ENCODE measurements at places on chromosomes 1 and 21. TPM values are rescaled to one million over a fixed set of nuclear protein-coding genes. Genes with fewer than 3 reads are reported as not detected.
A peak's percentile ranks its signal among the peaks of the same experiment; 100 is the strongest.

GRCh38 chr1:230708631-230709580 is 5.0 kb downstream of the AGT start:
- no peaks in the 10 kb centered on the region for H3K4me1 ChIP-seq
- no peak for DNase-seq
- no peaks in the 10 kb centered on the region for H3K27me3 ChIP-seq
- H3K36me3 ChIP-seq = no peaks in the 10 kb centered on the region
- H3K27ac ChIP-seq = no peak overlapping the region

DNA sequence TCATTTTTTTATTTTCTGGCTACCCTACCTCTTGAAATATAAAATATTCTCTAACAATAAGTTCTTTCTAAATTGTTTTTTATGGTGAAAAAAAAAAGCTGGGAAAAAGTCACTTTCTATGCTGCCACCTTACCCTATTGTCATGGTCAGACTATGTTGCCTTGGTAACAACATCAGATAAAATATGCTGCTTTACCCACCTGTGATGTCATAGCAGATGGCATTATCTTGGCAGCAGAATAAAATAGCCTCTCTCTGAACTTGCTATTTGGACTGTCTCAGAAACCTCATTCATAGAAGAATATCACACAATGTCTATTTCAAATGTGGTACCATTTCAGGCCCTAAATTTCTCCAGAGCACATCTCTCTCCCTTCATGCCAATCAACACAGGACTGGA is 69.6 kb upstream of the SGIP1 start:
- no peaks in the 10 kb centered on the region for H3K27me3 ChIP-seq
- no peaks in the 10 kb centered on the region for H3K36me3 ChIP-seq
- no peak for DNase-seq
- peaks cover 12% of the 10 kb centered on the region for H3K4me1 ChIP-seq
- H3K27ac ChIP-seq = peak overlapping the region; percentile 49

TIE1 gene
- total RNA-seq = 562 TPM

BMP8B gene
- not detected for total RNA-seq

DNA sequence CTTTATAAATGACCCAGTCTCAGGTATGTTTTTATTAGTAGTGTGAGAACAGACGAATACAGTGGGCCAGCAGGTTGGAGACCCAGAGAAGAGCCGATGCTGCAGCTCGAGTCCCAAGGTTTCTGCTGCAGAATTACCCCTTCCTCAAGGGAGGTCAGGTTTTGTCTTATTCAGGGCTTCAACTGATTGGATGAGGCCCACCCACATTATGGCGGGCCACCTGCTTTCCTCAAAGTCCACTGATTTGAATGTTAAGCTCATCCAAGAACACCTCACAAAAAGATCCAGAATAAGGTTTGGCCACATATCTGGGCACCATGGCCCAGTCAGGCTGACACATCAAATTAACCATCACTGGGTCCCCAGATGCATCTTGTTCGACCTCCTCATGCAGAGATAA is 40.9 kb downstream of the FBXO2 start:
- H3K4me1 ChIP-seq = no peaks in the 10 kb centered on the region
- no peak overlapping the region for H3K27ac ChIP-seq
- DNase-seq = no peak
- H3K27me3 ChIP-seq = no peaks in the 10 kb centered on the region
- H3K36me3 ChIP-seq = no peaks in the 10 kb centered on the region
- no peak overlapping the region for H3K4me3 ChIP-seq

GRCh38 chr1:170240409-170240808 is 94.7 kb downstream of the NTMT2 start:
- no peak for DNase-seq
- H3K27me3 ChIP-seq = no peaks in the 10 kb centered on the region
- H3K27ac ChIP-seq = no peak overlapping the region
- no peaks in the 10 kb centered on the region for H3K4me1 ChIP-seq

DNA sequence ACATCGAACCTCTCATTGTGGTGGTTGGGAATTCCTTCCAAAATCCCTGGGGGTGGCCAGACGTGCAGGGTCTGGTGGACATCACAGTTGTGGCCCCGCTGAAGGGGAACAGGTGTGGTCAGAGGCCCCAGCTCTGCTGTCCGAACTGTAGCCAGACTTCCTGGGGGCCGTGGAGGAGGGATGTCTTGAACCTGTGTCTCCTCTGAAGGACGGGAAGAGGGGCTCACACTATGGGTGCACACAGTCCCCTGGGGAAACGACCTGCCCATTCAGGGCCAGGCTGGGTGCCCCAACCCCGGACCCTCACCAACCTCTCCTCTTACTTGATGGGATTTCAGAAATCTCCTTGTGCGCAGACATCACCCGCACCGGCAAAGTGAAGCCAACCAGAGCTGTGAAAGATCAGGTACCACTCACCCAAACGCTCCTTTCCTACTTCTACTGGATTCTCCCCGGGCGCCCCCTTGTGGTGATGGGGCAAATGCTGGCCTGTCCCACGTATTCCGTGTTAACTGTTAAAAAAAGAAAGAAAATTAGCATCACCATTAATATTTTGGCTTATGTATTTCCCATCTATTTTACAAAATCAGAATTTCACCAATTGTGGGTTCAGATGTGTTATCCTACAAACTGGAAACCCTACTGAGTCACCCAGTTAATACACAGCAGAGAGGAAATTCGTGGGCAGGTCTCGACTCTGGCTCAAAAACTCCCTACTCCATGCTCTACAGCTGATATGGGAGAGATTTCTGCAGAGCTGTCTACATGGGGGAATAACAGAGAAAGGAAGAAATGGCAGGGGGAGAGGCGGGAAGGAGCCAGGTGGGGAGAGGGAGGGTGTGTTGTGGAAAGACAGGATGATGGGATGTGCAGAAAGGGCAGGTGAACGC is 28.1 kb downstream of the PADI4 start:
- H3K27ac ChIP-seq = no peak overlapping the region
- no peaks in the 10 kb centered on the region for H3K27me3 ChIP-seq
- no peak overlapping the region for H3K4me3 ChIP-seq
- peak; percentile 33 for DNase-seq
- no peaks in the 10 kb centered on the region for H3K4me1 ChIP-seq

GRCh38 chr1:19151537-19151936 is 58.5 kb downstream of the UBR4 start:
- no peak overlapping the region for H3K27ac ChIP-seq
- H3K36me3 ChIP-seq = peaks cover 80% of the 10 kb centered on the region
- no peaks in the 10 kb centered on the region for H3K27me3 ChIP-seq

GRCh38 chr21:45747802-45748445 is 104.4 kb downstream of the PCBP3 start:
- H3K27ac ChIP-seq = no peak overlapping the region
- H3K36me3 ChIP-seq = no peaks in the 10 kb centered on the region
- no peaks in the 10 kb centered on the region for H3K27me3 ChIP-seq
- no peak for DNase-seq
- no peaks in the 10 kb centered on the region for H3K4me1 ChIP-seq

SELENOF gene
- total RNA-seq = 202 TPM

PROK1 gene
- not detected for total RNA-seq

DNA sequence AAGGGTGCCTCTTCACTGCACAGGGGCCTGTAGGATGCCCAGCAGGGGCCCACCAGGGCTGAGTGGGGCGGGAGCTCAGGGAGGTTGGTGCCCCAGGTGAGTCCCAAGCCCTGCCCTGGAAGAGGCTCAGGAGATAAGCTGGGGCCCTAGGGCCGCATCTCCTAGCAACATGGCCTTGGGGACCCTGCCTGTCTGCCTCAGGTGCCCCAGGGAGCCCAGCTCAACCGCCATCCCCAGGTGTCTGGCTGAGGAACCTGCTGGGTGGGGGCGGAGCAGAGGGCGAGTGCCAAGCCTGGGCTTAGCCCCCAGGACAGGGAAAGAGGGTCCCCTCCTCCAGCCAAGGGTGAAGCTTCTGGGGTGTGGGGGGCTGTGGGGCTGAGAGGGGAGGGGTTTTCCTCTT is 54.8 kb downstream of the FOXO6 start:
- peaks cover 9% of the 10 kb centered on the region for H3K4me1 ChIP-seq
- DNase-seq = no peak
- no peak overlapping the region for H3K27ac ChIP-seq
- H3K27me3 ChIP-seq = no peaks in the 10 kb centered on the region
- no peaks in the 10 kb centered on the region for H3K36me3 ChIP-seq

DNA sequence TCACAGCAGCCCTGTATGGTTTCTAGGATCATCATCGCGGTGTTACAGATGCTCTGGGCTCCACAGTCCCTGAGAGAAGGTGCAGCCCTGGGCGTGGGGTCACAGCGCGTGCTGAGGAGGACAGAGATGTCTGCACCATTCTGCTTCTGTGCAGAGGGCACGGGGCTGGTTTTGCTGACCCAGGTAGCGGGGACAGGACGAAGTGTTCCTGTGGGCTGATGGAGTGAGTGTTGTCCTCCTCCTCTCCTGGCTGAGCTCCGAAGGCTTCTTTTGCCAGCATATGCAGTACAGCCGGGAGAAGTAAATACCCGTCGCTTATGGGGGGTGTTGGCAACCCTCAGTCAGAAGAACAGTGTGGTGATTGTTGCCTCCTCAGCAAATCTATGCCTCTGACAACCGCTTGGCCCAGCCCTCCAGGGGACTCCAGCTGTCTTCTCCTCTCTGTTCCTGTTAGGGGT is 101.5 kb downstream of the DDX20 start:
- H3K36me3 ChIP-seq = no peaks in the 10 kb centered on the region
- no peaks in the 10 kb centered on the region for H3K27me3 ChIP-seq
- no peak overlapping the region for H3K4me3 ChIP-seq
- no peak for DNase-seq
- H3K4me1 ChIP-seq = no peaks in the 10 kb centered on the region

GRCh38 chr1:34050709-34051485 is 114.1 kb downstream of the CSMD2 start:
- no peak overlapping the region for H3K27ac ChIP-seq
- H3K4me1 ChIP-seq = no peaks in the 10 kb centered on the region
- H3K4me3 ChIP-seq = no peak overlapping the region
- H3K36me3 ChIP-seq = no peaks in the 10 kb centered on the region
- H3K27me3 ChIP-seq = no peaks in the 10 kb centered on the region

DNA sequence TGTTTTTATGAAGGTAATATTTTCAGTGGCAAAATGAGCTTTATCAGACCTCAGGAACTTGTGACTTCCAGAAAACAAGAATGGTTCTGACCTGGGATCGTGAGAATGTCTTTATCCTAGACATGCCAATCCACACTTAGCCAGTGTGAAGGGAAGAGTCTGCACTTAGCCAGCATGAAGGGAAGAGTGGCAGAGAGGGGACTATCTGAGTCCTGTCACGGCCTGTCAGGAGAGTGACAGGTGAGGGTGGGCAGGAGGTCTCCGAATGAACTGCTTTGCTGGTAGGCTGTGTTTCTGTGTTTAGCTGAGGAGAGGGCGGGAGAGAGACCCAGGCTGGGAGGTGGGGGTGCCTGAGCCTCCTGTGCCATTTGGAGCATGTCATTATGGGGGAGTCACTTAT is 173.1 kb downstream of the KIF26B start:
- no peaks in the 10 kb centered on the region for H3K4me1 ChIP-seq
- H3K4me3 ChIP-seq = no peak overlapping the region
- no peak for DNase-seq
- H3K27ac ChIP-seq = no peak overlapping the region
- H3K27me3 ChIP-seq = no peaks in the 10 kb centered on the region
- H3K36me3 ChIP-seq = no peaks in the 10 kb centered on the region

UQCRH gene
- 266 TPM for total RNA-seq

GRCh38 chr1:70899735-70900134 is 147.9 kb downstream of the PTGER3 start:
- H3K36me3 ChIP-seq = no peaks in the 10 kb centered on the region
- DNase-seq = no peak
- no peak overlapping the region for H3K4me3 ChIP-seq
- H3K27me3 ChIP-seq = no peaks in the 10 kb centered on the region
- H3K27ac ChIP-seq = no peak overlapping the region

DNA sequence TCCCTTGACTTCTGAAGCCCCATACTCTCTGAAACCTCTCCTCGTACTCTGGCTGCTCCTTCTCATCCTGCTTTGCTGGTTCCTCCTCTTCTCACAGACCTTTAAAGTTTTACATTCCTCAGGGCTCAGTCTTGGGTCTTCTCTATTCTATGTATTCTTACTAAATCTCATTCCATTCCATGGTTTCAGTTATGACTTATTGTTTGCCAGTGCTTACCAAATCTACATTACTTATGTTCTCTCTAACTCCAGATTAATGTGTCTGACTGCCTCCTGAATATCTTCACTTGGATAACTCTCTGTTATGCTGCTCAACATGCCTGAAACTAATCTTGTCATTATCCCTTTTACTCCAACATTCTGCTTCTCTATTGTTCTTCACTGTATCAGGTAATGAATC is 5.4 kb upstream of the SLC35D1 start:
- H3K4me3 ChIP-seq = no peak overlapping the region
- no peaks in the 10 kb centered on the region for H3K36me3 ChIP-seq
- peaks cover 3% of the 10 kb centered on the region for H3K4me1 ChIP-seq
- H3K27me3 ChIP-seq = no peaks in the 10 kb centered on the region

GRCh38 chr1:63713627-63714481 is 60.0 kb upstream of the ROR1 start:
- no peak for DNase-seq
- H3K4me3 ChIP-seq = no peak overlapping the region
- H3K27me3 ChIP-seq = no peaks in the 10 kb centered on the region
- no peaks in the 10 kb centered on the region for H3K36me3 ChIP-seq
- no peak overlapping the region for H3K27ac ChIP-seq

DNA sequence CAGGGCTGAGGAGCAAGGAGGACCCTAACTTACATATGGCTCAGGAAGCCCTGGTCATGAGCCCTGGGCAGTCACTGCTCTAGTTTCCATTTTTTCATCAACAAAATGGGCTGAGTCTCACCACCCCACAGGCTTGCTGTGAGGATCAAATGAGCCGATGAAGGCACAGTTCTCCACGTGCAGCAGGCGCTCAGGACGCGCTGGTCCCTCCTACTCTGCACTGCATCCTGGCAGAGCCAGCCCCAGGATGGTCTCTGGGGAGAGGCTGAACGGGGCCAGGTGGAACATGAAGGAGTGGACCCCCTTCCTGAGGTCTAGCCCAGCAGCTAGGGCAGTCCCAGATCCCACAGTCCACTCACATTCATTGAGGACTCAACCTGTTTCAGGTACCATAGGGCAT is 349.3 kb downstream of the PTPRU start:
- H3K27ac ChIP-seq = no peak overlapping the region
- H3K4me3 ChIP-seq = no peak overlapping the region
- no peaks in the 10 kb centered on the region for H3K36me3 ChIP-seq
- no peak for DNase-seq
- H3K4me1 ChIP-seq = no peaks in the 10 kb centered on the region

CNR2 gene
- not detected for total RNA-seq

DNA sequence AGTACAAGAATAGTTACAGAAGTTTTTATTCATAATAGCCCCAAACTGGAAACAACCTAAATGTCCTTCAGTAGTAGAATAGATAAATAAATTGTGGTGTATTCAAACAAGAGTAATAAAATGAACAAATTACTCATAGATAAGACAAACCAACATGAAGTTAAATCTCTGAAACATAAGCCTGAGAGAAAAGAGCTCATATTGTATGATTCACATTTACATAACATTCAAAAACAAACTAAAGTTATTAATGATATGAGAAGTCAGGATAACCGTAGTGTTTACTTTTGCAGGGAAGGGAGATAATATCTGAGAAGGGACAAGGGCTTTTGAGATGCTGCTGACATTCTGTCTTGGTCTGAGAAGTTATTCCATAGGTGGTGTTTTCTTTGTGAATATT is 13.5 kb downstream of the STPG1 start:
- H3K27me3 ChIP-seq = no peaks in the 10 kb centered on the region
- no peak for DNase-seq
- H3K4me1 ChIP-seq = no peaks in the 10 kb centered on the region
- no peak overlapping the region for H3K27ac ChIP-seq
- H3K4me3 ChIP-seq = no peak overlapping the region

- DNase-seq = no peak
- no peaks in the 10 kb centered on the region for H3K27me3 ChIP-seq
- H3K27ac ChIP-seq = no peak overlapping the region
- no peak overlapping the region for H3K4me3 ChIP-seq
Observed at GRCh38 chr1:41754540-41754939, 164.2 kb downstream of the HIVEP3 start.
